ENCODE measurements at places on chromosomes 11 and 22. TPM values are rescaled to one million over a fixed set of nuclear protein-coding genes. Genes with fewer than 3 reads are reported as not detected.

Gene RBMXL2
- not detected for total RNA-seq

- DNase-seq, result peak; percentile 49
- no peaks in the 10 kb centered on the region for H3K36me3 ChIP-seq
- H3K27me3 ChIP-seq, result no peaks in the 10 kb centered on the region
- H3K4me3 ChIP-seq, result no peak overlapping the region
Measured at GRCh38 chr11:82229341-82229740, 504.3 kb downstream of the FAM181B start.

- DNase-seq, result no peak
- H3K4me1 ChIP-seq, result peaks cover 7% of the 10 kb centered on the region
- no peaks in the 10 kb centered on the region for H3K27me3 ChIP-seq
- H3K27ac ChIP-seq, result no peak overlapping the region
Measured at GRCh38 chr11:116278076-116278475, 494.7 kb downstream of the BUD13 start.

DNA sequence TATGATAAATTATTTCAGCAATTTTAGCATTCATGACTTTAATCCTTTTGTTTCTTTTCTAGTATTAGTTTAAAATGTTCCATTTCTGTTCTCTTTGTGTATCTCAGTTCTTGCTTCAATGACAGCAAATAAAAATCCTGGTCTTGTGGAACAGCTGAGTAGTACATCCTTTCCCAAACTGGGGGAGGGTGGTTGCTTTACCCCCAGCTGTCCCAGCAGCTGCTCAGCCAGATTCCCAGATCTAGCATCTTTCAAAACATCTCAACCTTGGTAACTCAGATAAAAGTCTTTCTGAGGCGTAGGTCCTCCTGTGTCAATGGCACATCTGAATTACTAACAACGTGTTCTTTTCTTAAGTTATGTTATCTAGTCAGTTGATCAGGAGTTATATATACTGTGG, 72.2 kb upstream of the GRK2 start:
- H3K27me3 ChIP-seq, result no peaks in the 10 kb centered on the region
- H3K4me1 ChIP-seq, result no peaks in the 10 kb centered on the region
- no peak overlapping the region for H3K4me3 ChIP-seq
- no peak for DNase-seq
- peaks cover 17% of the 10 kb centered on the region for H3K36me3 ChIP-seq

- no peak for DNase-seq
- H3K4me1 ChIP-seq, result no peaks in the 10 kb centered on the region
- H3K27ac ChIP-seq, result no peak overlapping the region
- H3K36me3 ChIP-seq, result no peaks in the 10 kb centered on the region
Measured at GRCh38 chr11:20035701-20036601, 124.3 kb downstream of the DBX1 start.

- no peaks in the 10 kb centered on the region for H3K36me3 ChIP-seq
- H3K4me3 ChIP-seq, result no peak overlapping the region
- no peak overlapping the region for H3K27ac ChIP-seq
- peaks cover 62% of the 10 kb centered on the region for H3K4me1 ChIP-seq
- DNase-seq, result no peak
Measured at GRCh38 chr11:1779806-1780699, 16.3 kb upstream of the CTSD start.

DNA sequence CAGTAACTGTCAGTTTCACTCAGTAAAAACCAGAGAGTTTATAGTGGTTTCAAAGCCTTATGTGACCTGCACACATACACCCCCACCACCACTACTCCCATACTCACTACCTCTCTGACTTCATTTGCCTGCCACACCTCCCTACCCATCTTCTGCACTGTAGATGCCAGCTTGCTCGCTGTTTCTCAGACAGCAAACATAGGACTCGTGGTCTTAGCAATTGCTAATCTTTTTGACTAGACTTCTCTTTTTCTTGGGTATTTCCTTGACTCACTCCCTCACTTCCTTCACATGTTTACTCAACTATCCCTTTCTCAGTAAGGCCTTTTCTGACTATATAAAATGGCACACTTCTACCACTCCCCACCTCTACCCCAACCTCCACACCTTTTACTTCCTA, 27.8 kb downstream of the CEP295 start:
- H3K27ac ChIP-seq, result no peak overlapping the region
- peaks cover 60% of the 10 kb centered on the region for H3K36me3 ChIP-seq
- no peaks in the 10 kb centered on the region for H3K4me1 ChIP-seq
- DNase-seq, result no peak
- no peaks in the 10 kb centered on the region for H3K27me3 ChIP-seq
- H3K4me3 ChIP-seq, result no peak overlapping the region

GRCh38 chr11:61489833-61490721, 18.5 kb upstream of the LRRC10B start:
- H3K4me3 ChIP-seq, result no peak overlapping the region
- no peaks in the 10 kb centered on the region for H3K27me3 ChIP-seq
- H3K4me1 ChIP-seq, result no peaks in the 10 kb centered on the region
- H3K36me3 ChIP-seq, result no peaks in the 10 kb centered on the region
- H3K27ac ChIP-seq, result no peak overlapping the region

- no peaks in the 10 kb centered on the region for H3K4me1 ChIP-seq
- H3K36me3 ChIP-seq, result no peaks in the 10 kb centered on the region
- DNase-seq, result no peak
- H3K27me3 ChIP-seq, result no peaks in the 10 kb centered on the region
- no peak overlapping the region for H3K4me3 ChIP-seq
Measured at GRCh38 chr11:37689951-37690350, 1091.9 kb upstream of the RAG2 start.

- H3K27me3 ChIP-seq, result no peaks in the 10 kb centered on the region
- H3K36me3 ChIP-seq, result no peaks in the 10 kb centered on the region
- no peak overlapping the region for H3K4me3 ChIP-seq
- no peaks in the 10 kb centered on the region for H3K4me1 ChIP-seq
- DNase-seq, result no peak
Measured at GRCh38 chr11:92035488-92035887, 189.1 kb upstream of the FAT3 start.

DNA sequence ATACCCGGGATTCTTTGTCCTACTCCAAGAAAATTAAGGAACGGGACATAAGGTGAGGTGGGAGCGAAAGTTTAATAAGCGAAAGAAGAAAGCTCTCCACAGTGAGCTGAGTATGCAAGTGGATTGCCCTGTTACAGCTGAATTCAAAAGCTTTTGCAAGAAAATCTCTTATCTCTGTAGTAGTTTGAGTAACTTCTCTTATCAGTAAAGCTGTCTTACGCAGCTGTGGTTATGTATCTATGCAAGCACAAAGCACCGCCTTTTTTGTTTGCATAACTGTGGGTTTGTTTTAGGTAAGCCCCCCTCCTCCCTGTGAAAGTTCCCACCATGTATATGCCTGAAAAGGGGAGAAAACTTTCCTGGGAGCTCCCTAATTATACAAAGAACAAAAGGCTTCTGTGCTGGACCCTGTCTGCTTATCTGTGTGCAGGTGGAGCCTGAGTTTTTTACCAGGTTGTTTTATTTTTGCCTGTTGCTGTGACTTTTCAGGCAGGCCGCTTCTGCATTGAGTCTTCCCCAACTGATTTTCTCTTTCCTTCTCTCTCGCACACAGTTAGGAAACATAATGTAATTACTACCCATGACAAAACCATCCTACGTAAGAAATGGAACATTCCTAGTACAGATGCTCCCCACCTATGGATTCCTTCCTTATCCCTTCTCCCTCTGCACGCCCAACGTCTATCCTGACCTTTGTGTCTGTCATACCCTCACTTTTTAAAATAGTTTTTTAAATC, 837 bp upstream of the PLAAT5 start:
- peaks cover 5% of the 10 kb centered on the region for H3K4me1 ChIP-seq
- H3K27me3 ChIP-seq, result peaks cover 8% of the 10 kb centered on the region
- DNase-seq, result peak; percentile 28
- H3K27ac ChIP-seq, result no peak overlapping the region
- H3K36me3 ChIP-seq, result no peaks in the 10 kb centered on the region

DNA sequence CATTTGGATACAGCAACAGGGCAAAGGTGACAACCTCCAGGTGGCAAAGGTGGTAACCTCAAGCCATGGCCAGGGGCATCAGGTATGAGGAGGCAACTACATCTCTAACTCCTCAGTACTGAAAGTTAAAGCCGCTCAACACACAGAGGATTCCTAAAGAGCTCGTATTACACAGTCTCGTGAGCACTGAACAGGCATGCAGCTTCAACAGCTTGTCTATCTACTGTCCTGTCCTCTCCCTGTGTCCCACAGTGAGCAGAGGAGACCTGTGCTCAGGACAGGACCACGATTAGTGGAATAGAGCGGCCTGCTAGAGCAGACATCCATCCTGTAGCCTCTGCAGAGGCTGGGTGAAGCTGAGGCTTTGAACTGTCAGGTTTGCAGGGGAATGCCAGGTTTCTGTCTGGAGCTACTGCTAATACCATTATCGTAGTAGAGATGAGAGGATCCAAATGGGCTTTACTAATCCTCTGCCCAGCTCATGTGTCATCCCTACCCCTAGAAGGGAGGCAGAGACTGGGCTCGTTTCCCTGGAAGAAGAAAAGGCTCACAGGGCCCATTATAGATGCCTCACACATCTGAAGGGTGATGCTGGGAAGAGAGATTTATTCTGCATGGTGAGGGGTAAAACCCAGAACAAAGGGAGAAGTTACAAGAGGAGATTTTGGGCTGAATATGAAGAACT, 415.2 kb downstream of the LARGE1 start:
- no peak overlapping the region for H3K4me3 ChIP-seq
- no peaks in the 10 kb centered on the region for H3K27me3 ChIP-seq
- DNase-seq, result no peak

DNA sequence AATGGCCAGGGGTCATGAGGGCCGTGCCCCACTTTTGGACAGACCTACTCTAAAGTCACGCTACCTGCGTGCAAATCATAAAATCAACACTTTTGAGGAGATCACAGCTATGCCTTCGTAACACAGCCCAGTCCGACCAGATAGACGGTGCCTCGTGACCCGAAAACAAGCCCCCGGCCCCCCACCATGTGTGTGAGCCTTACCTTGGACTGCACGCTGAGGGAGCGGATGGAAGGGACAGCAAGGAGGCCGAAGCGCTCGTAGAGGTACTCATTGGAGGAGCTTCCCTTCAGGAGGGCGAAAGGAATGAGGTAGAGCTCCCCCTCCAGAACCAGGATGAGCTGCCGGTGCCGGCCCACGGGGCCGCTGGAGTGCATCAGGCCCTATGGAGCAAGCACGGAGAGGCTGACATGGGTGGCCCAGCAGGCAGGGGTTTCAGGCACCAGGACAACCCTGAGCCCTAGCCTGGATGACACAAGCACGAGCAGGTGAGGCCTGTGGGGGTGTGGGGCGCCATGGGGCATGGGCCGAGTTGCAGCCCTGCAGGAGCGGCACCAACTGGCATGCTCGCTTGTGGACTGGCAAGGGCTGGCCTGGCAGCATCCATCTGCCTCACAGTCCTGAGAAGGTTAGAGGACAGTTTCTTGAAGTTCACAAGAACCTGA, 82.2 kb upstream of the PITPNB start:
- no peak overlapping the region for H3K4me3 ChIP-seq
- no peaks in the 10 kb centered on the region for H3K4me1 ChIP-seq
- no peak for DNase-seq
- H3K27ac ChIP-seq, result no peak overlapping the region
- no peaks in the 10 kb centered on the region for H3K36me3 ChIP-seq
- no peaks in the 10 kb centered on the region for H3K27me3 ChIP-seq

- H3K36me3 ChIP-seq, result no peaks in the 10 kb centered on the region
- H3K27me3 ChIP-seq, result no peaks in the 10 kb centered on the region
- no peak overlapping the region for H3K4me3 ChIP-seq
- H3K27ac ChIP-seq, result no peak overlapping the region
Measured at GRCh38 chr11:119391275-119391674, 9.8 kb upstream of the USP2 start.

GRCh38 chr11:43548916-43549315, 131.6 kb upstream of the HSD17B12 start:
- no peak for DNase-seq
- no peak overlapping the region for H3K4me3 ChIP-seq
- H3K27me3 ChIP-seq, result peaks cover 9% of the 10 kb centered on the region
- H3K27ac ChIP-seq, result no peak overlapping the region

- no peak overlapping the region for H3K4me3 ChIP-seq
- no peaks in the 10 kb centered on the region for H3K27me3 ChIP-seq
- no peak for DNase-seq
- no peaks in the 10 kb centered on the region for H3K4me1 ChIP-seq
Measured at GRCh38 chr22:27223317-27224177, 566.2 kb downstream of the MIAT start.

DNA sequence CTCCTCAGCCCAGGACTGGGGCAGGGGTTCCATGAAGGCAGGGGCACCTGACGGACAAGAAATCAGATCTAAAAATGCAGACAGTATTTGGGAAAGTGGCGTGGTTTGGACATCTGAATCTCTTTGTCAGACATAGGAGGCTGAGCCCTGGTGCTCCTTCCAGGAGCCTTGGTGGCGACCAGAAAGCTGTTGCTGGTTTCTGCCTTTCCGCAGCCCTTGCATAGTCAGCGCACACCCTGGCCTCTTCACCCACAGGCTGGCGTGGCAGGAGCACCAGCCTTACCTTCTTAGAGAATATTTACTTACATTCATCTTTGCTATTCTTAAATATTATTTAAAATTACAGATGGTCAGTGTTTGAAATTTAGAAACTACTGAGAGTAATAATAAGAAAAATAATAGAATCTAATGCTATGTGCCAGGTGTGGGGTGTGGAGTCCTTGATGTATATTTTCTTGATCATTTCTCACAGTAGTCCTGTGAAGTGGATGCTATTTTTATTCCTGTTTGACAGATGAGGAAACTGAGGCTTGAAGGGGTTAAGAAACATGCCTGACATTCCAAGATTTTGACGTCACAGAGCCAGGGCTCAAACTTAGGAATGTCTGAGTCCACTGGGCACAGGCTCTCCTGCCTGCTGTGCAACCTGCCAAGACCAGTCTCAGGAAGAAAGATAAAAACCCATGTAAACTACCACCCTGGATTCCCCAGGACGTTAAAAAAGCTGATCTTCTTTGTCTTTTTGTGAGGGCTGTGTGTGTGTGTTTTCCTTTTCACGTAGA, 51.6 kb downstream of the TBC1D22A start:
- H3K36me3 ChIP-seq, result peaks cover 7% of the 10 kb centered on the region
- H3K27me3 ChIP-seq, result no peaks in the 10 kb centered on the region
- DNase-seq, result no peak
- H3K27ac ChIP-seq, result no peak overlapping the region
- H3K4me1 ChIP-seq, result peaks cover 3% of the 10 kb centered on the region

DNA sequence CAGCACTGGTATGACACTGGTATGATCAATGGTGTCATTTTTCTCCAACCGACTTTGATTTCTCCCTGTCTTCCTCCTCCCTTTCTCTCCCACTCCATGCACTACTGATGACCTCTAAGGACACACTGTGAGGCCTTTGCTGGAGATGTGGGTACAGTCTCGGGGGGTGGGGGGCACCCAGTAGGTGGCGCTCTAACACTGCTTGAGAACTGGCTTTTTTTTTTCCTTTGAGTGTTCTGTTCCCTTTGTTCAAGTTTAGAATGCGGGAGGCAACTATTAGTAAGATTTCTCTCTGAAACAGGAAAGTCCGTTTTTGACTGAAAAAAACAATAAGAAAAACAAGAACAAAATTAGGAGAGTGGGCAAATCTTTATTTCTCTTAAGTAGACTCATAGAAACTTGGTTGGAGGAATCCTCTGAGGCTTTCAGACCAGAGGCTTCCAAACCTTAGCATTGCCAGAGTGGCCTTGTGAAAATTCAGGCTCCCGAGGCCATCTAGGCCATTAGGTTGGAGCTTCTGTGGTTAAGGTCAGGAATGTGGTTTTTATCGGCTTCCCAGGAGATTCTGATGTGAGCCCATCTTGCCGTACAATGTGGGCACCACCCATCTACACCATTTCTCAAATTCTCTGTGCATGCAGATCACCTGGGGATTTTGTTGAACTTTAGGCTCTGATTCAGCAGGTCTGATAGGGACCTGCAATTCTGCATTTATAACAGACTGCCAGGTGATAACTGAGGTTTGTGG, 43.2 kb downstream of the PANX1 start:
- DNase-seq, result peak; percentile 50
- H3K4me3 ChIP-seq, result no peak overlapping the region
- H3K4me1 ChIP-seq, result peaks cover 2% of the 10 kb centered on the region
- H3K27ac ChIP-seq, result no peak overlapping the region
- no peaks in the 10 kb centered on the region for H3K36me3 ChIP-seq
